A549 (cell line): ENCODE measurements at places on chromosomes 6 and 20.

DNA sequence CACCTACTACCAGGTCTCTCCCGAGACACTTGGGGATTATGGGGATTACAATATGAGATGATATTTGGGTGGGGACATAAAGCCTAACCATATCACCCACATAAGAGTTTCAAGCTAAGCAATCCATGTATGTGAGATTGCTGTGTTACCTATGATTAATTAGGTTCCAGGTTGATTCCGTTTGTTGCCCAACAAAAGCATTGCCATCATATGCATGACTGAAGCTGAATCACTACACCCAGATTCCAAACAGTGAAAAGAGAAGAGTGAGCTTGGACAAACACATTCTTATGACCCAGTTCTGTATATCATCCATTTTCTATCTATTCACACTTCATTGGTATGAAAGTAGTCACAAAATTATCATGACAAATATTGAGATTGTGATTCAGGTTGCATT is 952.5 kb upstream of the MAN1A1 start:
- no peak for DNase-seq

DNA sequence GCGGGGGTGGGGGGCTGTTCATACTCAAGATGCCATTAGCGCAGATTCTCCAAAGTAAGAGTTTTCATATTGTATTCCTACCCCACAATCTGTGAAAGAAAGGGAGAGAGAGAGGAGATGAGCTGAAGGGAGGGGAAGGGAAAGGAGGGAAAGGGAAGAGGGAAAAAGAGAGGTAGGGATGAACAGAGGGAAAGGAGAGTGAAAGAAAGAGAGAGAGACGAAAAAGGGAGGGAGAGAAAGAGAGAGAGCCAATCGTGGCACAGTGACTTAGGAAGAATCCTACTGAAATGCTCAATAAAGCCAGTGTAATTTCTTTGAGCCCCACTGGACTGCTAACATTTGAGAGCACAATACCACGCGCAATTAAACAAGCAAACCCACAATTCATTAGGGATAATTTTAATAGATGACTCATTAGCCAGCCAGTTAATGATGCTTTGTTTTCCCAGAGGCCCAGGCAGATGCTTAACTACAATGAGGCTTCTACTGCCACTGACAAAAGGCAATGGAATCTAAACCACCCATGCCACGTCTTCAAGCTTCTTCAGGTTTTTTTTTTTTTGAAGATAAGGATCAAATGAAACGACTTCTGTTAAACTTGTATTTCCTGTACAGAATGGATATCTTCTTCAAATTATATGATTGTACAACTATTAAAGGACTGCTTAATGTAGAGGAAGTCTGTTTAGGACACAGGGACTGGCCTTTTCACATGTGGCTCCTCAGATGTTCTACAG is 306.8 kb downstream of the FOXC1 start:
- DNase-seq = no peak

- DNase-seq = no peak
These were observed 4.5 kb upstream of the AP5S1 start for GRCh38 chr20:3815703-3816315.

- DNase-seq = no peak
These were observed 3.5 kb upstream of the LTA start for GRCh38 chr6:31568537-31568961.

- DNase-seq = no peak
These were observed 382.8 kb downstream of the CDH26 start for GRCh38 chr20:60341062-60341461.

DNA sequence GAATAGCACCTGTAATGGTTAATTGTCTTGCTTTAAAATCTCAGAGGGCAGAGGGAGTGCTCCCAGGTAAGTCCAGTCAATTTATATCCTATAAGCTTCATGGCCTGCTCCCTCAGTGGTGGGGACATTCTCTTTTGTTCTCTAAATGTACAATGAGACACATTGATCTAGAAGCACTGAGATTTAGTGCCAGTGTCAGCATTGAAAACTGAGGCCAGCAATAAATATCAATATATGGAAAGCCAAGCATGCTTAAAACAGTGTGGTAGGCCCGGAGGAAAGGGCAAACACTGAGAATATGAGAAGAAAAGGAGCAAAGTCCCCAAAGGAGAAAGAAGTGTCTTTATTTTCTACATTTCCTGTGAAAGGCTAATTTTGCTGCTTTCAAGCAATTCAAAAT is 68.4 kb upstream of the CCN2 start:
- no peak for DNase-seq

GRCh38 chr20:48008850-48009515 is 223.7 kb upstream of the SULF2 start:
- no peak for DNase-seq

DNA sequence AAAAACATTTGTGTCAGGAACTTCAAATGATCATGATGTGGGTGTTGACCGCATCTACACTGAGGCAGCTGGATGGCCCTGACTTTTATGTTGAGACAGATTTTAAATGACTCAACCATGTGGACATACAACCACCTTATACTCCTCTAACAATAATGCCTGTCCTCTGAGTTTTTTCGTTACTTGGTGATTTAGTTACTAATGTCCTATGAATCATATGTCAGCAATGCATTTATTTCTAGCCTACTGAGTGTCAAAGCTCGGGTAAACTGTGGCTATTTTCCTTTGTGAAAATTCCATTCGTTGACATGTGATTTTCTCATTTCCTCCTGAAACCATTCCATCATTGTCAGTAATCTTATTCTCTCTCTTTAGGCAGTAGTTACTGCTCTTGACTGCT is 38.9 kb upstream of the NKX2-4 start:
- peak; percentile 17 for DNase-seq
